MCF 10A (cell line): ENCODE measurements at places on chromosomes 2 and 18. TPM values are rescaled to one million over a fixed set of nuclear protein-coding genes. Genes with fewer than 3 reads are reported as not detected.

The ESPNL gene
- total RNA-seq = not detected in 2 replicates

The GALR1 gene
- total RNA-seq = not detected in 2 replicates

The SP140 gene
- total RNA-seq = 0.61 TPM in 1 of 2 replicates, not detected in the other

The RPRM gene
- total RNA-seq = not detected in 2 replicates

DNA sequence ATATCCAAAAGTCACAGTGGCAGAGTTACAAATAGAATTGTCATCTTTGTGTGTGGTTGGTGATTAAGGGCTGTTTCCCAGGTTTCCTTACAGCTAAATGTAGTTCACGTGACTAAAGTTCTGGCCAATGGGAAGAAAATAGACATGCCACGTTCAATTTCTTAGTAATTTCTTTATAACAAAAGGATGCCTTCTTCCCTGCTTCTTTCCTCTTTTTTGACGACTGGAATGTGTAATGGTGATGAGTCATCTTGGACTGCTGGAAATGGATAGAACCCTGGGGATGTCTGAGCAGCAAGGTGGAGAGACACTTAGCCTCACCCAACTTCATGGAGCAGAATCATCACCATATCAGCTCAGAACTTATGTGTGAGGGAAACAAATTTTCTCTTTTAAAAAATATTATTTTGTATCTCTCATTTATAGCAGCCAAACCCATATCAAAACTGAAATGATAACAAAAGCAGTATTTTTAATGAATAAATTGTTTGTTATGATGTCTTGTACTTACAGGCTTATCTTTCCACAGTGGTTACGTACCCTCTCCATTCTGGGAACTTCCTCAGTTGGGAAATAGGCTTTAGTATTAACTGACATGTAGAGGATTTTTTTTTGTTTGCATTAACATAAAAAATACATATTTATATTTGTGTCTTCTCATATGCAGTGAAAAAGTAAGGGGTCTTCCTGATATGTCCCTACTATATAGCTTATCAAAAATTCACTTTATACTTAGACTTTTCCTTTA, 91.1 kb upstream of the CDH2 start:
- peak; percentile 43 for DNase-seq

The SLC38A11 gene
- not detected in 2 replicates for total RNA-seq

DNA sequence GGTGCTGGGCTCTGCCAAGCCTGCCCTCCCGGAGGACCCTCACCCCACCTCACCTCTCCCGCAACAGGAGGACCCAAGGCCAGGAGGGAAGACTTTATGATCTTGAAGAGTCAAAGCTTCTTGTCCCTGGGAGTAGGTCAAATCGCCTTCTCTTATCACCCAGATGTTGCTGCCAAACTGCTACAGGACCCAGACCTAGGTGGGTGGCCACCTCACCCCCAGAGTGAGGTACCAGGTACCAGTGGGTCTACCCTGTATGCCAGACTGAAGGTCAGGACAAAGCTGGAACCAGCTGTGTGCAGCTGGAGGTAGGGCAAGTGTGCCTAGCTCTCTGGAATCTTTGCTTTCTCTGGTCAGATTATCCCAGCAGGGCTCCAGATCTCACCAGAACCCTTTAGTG, 197.2 kb downstream of the ZFP36L2 start:
- no peak for DNase-seq

GRCh38 chr2:15927551-15928218, 12.7 kb upstream of the MYCN start:
- DNase-seq = no peak

The MBD5 gene
- 30.4 and 33.9 TPM in 2 replicates for total RNA-seq

The HRH4 gene
- total RNA-seq = 0.10 and 0.16 TPM in 2 replicates

GRCh38 chr2:85728883-85729824, 24.6 kb upstream of the ATOH8 start:
- peak; percentile 85 for DNase-seq

The SPTBN1 gene
- 148 and 171 TPM in 2 replicates for total RNA-seq

GRCh38 chr2:235960011-235960715, 208.0 kb downstream of the GBX2 start:
- no peak for DNase-seq

DNA sequence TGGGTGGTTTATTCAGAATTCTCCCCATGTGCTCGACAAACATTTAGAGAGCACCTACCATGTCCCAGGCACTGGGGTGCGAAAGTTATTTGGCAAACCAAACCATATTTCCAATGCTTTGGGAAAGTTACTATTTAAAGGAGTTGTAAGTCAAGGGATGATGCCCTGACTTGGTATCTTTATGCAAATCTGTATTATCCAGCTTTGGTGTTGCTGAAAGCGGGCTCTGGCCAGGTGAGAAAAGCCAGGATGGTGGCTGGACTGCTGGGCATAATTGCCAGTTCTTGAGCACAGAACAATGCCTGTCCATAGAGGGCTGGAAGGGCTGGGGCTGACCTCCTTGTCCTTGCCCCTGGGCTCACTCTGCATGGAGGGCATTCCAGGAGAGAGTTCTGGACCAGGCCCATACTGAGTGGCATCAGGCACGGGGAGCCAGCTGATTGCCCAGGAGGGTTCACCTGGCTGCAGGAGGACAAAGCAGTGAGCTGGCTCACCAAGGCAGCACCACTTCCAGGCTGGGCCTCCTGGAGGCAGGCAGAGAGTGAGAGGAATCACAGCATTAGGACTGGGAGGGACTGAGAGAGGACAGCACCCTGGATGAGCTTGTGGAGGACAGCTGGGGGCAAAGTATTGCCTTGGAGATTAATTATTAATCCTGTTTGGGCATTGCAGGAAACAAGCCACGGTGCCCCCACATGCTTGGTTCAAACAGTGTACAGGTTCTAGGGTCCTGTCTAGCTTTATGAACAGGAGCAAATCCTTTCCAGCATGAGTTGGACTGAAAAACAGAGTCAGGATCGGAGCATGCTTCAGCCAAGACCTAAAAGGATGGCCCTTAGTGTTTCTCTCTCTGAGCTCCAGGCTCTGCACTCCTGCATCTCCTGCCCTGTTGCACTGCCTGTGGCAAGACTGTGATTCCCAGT, 7.1 kb downstream of the KHK start:
- DNase-seq = no peak

DNA sequence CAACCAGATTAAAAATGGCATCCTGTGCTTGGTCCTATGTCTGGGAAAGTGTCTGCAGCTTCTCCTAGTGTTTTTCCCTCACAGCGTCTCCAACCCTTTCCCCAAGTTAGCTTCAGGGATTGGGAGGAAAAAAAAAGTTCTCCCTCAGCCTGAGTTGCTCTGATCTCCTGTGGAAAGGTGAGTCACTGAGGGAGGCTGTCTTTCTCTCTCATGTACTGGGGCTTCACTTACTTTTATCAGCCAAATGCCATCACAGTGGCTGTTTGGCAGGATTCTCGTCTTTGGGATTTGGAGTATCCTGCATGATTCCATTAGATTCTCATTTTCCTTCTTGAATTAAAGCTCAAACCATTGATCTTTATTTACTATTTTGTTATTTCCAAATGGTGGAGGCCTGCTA, 18.1 kb downstream of the GTF2A1L start:
- no peak for DNase-seq

The C2orf80 gene
- total RNA-seq = not detected in 2 replicates

The RESP18 gene
- total RNA-seq = not detected in 2 replicates

- no peak for DNase-seq
Measured at GRCh38 chr2:144780983-144781382, 261.1 kb upstream of the ZEB2 start.

DNA sequence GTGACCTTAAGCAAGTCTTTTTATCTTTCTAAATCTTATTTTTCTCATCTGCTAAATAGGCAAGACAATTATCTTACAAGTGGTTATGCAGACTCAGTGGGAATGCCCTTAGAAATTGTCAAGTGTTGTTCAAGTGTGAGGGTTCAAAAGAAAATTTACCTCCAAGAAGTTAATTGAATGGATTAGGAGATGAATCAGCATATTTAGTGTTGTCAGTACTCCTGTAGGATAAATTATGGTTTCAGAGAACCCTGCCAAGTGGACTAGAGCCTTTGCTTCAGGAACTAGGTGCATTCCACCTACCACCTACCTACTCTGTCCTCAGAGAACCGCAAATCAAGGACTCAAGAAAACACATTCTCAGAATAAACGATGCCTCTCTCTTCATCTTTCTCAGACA, 69.8 kb upstream of the KCTD1 start:
- DNase-seq = no peak

DNA sequence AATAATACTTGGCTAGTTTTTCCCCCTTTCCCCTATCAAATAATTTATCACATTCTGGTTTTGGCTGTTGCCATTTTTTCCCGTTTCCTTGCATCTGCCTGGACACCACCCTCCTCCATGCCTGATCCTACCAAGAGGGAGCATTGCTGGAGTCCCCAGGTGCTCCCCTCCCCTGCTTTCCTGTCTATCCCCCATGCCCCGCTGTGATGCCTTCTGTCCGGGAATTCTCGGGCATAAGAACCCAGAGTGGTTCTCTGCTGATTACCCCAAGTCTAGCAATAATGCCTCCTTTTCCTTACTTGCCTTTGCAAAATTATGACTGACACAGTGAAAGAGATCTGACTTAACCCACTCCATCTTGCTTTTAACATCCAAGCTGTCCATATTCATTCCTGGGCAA, 248.0 kb upstream of the PXDN start:
- DNase-seq = no peak

The PROM2 gene
- 2.6 and 2.8 TPM in 2 replicates for total RNA-seq
